NCI-H82 (cell line): ENCODE measurements at places on chromosomes 5 and 9.

GRCh38 chr5:112121258-112121657 is 297.8 kb downstream of the EPB41L4A start:
- no peak for DNase-seq

DNA sequence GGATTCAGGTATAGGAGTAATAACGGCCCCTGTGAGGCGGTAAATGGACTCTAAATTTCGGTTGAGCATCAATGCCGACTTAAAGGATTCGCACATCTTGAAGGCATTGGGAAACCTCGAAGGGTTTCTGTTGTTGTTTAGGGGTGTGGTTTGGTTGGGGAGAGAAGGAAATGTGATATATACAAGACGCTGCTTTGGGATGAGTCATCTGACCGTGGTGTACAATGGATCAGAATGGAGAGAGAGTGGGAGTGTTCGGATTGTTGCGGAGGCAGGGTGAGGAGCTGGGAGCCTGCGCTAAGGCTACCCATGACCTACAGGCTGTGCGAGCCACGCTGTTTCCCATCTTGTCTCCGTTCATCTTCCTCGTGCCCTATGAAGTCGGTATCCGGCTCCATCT is 60.4 kb upstream of the ERCC6L2 start:
- no peak for DNase-seq

- no peak for DNase-seq
Measured at GRCh38 chr5:172775326-172776234, 4.6 kb upstream of the DUSP1 start.

GRCh38 chr5:78781611-78782286 is 133.2 kb upstream of the LHFPL2 start:
- DNase-seq, result no peak

GRCh38 chr5:3343211-3343610 is 252.4 kb upstream of the IRX1 start:
- no peak for DNase-seq
